Cerebellar nuclear complex (tissue), 1 donor: ENCODE measurements at places on chromosomes 11 and 22.

- DNase-seq, result no peak
Observed at GRCh38 chr11:11605821-11606450, 15.9 kb downstream of the GALNT18 start.

GRCh38 chr22:36197065-36197440 lies 4.6 kb downstream of the APOL4 start:
- DNase-seq, result no peak

GRCh38 chr11:67302571-67303131 lies 679 bp upstream of the SSH3 start:
- DNase-seq, result no peak

GRCh38 chr22:20537325-20537756 lies 29.9 kb downstream of the MED15 start:
- DNase-seq, result no peak

DNA sequence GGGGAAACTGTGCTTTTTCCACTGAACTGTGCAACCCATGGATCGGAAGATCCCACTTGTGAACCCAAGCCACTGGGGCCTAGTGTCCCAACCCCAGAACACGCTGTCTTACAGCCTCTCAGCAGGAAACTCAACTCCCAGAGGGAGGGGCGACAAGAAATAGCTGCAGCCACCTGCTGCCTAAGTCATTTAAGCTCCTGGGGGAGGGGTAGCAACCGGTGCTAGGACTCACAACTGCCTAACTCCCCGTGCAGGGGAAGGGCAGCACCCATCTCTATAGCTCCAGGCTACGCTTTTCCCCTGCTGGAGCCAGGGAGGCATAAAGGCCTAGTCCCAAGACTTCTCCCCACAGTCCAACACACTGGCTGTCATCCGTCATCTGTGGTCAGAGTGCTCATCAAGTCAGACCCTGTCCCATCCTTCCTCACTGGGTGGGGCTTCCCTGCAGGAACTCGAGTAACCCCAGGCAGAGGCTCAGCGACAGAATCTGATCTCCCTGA lies 363.0 kb downstream of the LUZP2 start:
- no peak for DNase-seq

DNA sequence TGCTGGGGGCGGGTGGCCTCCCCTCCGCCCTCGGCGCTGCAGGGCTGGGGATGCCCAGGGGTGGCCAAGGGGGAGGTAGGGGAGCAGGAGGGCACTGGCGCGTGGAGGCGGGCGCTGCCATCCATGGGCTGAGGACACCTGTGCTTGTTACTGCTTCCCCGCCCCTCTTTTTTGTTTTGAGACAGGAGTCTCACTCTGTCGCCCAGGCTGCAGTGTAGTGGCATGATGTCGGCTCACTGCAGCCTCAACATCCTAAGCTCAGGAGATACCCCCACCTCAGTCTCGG lies 683 bp upstream of the FADS3 start:
- no peak for DNase-seq

DNA sequence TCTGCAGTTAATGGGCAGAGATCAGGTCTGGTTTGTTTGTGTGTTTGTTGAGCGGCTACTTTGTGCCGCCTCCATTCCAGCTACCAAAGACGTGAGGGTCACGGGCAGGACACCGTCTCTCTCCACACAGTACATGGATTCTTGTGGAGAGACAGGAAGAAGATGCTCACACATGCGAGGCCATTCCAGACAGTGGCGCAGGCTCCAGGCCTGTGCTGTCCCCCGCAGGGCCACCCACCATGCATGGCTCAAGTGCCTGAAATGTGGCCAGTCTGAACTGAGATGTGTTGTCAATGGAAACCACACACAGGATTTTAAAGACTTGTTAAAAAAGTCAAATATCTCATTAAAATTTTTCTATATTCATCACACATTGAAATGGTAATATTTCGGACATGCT lies 848.3 kb downstream of the TBC1D22A start:
- DNase-seq, result no peak

DNA sequence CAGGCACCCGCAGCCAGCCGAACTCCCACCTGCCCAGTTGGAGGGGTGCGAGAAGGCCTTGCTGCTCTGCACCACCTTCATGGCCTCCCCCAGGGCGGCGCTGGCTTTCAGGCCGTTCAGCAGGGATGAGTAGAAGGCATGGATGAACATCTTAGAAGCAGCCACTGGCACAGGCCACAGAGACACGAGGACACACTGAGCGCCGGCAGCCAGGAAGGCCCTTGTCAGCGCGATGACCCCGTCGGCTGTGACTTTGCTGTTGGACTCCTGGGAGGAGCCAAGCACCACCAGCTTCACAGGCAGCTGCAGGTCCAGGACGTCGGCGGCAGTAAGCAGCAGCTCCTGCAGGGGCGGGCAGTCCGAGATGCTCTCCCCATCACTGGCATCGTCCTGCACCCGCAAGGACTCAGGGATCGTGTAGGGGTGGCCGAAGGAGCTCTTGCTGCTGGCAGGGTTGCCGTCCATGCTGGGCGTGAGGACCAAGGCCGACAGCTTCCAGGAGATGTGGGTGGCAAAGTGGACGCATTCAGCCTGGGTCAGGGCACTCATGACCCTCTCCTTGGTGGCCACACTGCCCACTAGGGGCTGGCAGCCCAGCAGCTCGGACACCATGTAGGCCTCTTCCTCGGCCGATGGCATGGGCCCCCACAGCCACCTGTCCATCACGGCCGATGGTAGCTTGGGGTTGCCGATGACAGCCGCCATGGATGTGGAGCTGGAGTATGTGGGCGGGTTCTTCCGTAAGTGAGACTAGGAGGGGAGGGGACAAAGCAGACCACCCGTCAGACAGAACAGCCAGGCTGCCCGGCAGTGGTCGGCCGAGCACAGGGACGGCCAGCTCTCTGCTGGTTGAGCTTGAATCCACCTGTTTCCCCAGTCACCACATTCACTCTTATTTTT lies 79.7 kb upstream of the PITPNB start:
- no peak for DNase-seq

- no peak for DNase-seq
Observed at GRCh38 chr11:21385669-21386440, 716.5 kb downstream of the NELL1 start.

DNA sequence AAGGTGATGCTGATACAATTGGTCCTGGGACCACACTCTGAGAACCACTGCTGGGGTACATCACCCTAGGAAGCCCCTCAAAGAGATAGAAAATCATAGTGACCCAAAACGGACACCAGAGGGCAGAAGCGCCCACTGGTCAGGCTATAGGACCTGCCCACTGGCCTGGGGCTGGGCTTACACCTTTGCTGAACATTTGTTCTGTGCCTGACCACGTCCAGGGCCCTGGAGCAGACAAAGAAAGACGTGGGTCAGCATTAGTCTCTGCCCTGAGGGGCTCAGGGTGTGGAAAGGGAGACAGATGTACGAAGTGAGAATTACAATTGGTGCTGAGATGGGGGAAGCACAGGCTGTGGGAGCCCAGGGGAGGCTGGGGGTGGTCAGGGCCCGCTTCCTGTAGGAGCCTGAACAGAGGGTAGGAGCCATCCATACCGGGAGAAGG lies 14.4 kb upstream of the SERPINH1 start:
- peak; percentile 30 for DNase-seq

- no peak for DNase-seq
Observed at GRCh38 chr11:92626624-92627023, 342.8 kb upstream of the MTNR1B start.

DNA sequence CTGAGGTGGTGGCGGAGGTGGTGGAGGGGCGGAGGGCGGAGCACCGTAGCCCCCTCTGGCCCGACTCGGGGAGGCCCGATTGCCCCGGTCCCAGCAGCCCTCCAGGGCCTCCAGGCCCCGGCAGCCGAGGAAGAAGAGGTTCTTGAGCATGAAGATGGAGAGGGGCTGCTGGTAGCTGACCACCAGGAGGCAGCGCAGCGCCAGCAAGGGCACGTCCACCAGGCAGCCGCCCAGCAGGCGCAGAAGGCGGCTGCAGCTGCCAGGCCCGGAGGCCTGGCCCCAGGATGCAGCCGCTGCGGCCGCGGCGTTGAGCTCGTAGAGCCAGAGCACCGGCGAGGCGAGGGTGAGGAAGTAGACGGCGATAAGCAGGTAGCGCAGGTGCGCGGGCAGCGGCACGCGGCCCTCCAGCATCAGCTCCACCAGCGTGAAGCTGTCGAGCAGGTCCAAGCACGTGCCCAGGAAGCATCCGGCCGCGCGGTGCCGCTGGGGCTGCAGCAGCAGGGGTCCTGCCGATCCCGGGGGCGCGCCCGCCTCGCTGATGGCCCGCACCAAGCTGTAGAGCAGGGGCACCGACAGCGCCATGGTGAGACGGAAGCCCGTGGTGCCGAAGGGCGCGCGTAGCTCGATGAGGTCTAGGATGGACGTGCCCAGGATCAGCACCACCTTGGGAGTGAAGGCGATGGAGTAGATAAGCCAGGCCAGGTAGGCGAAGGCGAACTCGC lies 1.5 kb downstream of the TMEM121B start:
- no peak for DNase-seq

DNA sequence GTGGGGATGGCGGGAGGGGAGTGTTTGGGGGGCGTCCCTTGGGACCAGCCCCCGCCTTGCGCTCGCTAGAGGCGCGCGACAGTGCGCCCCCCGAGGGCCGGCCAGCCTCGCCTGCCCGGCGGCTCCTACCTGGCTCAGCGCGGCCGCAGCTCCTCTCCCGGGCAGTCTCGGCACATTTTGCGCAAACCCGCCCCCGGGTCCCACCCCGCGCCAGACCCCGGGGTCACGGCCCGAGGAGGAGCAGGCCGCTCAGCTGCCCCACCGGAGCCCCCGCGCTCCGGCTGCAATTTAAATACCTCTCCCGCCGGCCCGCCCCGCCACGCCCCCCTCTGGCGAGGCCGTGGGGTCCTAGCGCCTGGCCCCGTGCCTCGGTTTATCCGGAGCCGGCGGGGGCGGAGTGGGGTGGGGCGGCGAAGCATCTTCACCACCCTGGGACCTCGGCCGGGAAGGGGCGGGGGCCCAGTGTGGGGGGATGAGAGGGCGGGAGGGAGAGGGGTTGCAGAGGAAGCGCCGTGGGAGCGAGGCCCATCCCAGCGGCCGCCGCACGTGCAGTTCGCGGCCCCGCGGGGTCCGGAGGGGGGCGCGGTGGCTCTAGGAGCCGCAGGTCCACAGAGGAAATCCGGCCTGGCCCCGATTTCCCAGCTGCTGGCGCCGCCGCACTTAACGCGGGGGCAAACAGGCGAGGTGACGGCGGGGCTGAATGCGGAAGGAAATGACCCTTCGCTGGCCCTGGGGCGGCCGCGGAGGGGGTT lies at the start of gene LRRC32:
Gene LRRC32 (minus strand): TSS at position 263 of the 752 bp plus-strand sequence. CDS start 4,793 bp downstream, outside the sequence.
- DNase-seq, result no peak

DNA sequence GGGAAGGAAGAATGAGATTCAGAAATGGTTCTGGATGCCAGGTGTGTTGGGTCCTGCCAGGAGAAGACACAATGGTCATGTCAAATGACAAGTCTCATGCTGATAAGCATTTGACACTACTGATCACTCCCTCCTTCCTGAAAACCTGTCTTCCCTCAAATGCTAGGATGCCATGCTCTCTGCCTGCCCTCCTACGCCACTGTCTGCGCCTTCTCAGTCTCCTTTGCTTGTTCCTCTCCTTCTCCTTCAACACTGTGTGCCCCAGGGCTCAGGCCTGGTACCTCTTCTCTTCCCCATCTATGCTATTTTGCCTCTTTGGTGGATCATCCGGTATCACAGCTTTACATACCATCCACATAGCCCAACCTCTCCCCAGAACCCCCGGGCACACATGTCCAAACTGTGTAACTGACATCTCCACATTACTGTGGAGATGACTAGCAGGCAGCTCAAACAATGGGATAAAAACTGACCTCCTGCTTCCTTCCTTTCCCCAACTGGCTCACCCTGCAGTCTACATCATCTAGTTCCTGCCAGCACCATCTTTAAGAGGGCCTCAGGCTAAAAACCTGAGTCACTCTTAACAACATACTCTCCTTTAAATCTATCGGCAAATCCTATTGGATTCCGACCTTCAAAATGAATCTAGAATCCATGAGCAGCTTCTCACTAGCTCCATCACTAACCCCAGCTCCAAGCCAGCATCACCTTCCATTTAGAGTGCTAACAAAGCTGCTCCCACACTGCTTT lies 8.2 kb downstream of the AP1B1 start:
- DNase-seq, result no peak

DNA sequence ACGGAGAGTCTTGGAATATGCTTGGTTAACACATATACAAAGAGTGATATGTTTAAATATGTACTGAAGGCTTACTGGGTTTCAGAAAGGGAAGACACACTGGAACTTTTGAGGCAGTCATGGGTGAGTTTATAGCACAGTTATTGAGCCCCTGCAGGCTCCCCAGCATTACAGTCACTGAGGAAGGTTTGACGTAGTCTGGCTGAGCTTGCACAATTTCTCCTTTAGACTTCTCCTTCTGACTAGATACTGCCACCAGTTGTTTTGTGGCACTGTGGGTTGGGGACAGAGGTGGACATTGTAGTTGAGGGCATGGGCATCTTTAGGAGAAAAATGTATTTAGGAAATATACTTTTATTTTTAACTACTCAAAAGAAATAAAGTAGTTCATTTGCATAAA lies 285.4 kb downstream of the C11orf87 start:
- no peak for DNase-seq

- no peak for DNase-seq
Observed at GRCh38 chr22:37406441-37407235, 20.6 kb downstream of the ELFN2 start.

DNA sequence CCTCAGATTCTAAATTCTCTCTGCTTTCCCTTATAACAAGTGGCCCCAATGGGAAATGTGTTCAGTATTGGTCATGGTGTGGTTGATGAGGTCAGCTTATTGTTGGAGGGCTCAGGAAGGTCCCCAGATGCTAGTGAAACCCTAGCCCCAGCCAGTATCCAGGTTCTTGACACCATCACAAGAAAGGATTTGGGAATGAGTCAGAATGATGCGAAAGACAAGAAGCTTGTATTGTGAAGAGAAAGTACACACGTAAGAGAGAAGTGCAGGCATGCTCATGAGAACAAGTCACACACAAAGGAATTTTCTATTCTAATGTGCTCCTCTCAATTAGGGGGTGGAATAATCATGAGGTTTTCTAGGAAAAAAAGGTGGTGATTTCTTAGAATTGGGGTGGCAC lies 34.9 kb upstream of the TRPC6 start:
- no peak for DNase-seq

DNA sequence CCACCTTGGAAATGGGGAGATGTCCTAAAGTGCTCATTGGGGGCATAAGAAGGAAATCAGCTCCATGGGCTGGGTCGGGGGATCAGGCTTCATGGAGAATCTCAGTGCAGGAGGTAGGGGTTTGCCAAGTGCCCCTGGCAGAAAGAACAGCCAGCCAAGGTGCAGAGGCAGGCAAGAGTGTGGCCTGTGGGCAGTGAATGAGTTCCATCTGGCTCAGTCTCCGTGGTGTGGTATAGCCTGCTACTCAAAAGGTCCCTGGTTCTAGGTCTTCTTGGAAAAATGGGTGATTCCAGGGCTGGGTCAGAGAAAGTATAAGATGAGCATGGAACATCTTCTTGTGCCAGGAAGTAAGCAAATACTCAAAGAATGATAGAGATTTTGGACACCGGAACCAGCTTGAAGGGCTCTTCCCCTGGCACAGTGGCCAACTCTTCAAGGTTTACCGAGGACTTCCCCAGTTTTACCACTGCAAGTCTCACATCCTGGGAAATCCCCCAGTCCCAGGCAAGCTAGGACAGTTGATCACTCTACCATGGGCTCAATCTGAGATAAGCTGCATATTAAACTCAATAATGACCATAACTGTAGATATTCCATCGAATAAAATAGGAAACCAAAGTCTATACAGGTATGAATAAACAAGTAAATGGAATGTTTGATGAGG lies 10.6 kb upstream of the ARAP1 start:
- DNase-seq, result no peak
